ENCODE measurements at places on chromosomes 1 and 21. TPM values are rescaled to one million over a fixed set of nuclear protein-coding genes. Genes with fewer than 3 reads are reported as not detected.
A peak's percentile ranks its signal among the peaks of the same experiment; 100 is the strongest.

- DNase-seq = no peak
Measured at GRCh38 chr1:34213956-34214355, 37.2 kb downstream of the C1orf94 start.

The CRYAA gene
- not detected for total RNA-seq

The TIMM17A gene
- 53.0 TPM for total RNA-seq

- no peak for DNase-seq
Measured at GRCh38 chr21:28132713-28133112, 860.0 kb downstream of the LTN1 start.

DNA sequence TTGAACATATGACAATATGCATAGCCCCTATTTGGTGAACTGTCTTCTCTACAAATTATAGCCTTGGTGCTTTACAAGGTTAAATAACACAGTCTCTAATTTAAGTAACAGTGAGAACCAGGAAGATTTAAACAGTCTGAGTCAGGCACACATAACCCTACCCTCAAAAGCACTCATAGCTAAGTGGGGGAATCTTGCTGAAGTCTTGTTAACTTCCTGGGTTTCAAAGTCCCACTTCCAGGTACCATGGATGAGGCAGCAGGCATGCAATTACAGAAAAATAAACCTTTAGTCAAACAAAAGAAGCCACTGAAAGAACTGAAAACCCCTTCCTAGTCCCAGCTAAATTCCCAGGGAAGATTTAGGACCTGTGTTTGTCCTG is 147.6 kb downstream of the PBX1 start:
- DNase-seq = no peak

The BCAN gene
- total RNA-seq = not detected

DNA sequence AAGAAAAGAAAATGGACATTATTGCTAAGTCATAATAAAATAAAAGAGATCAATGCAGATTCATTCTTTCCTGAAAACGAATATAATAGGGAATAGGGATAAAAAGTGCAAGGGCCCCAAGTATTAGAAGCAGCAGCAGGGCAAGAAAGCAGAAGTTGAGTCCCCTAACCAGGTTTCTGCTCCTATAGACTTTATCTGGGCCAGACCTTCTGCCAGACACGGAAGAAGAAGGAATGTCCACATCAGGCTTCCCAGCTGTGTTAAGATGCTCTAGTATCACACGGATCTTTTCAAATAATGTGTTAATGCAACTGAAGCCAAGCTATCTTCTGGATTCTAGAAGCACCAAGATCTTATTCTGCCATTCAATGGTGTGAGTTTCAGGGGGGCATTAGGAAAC is 26.9 kb downstream of the CD244 start:
- DNase-seq = no peak

- DNase-seq = no peak
Measured at GRCh38 chr1:200075938-200076546, 48.5 kb downstream of the NR5A2 start.

DNA sequence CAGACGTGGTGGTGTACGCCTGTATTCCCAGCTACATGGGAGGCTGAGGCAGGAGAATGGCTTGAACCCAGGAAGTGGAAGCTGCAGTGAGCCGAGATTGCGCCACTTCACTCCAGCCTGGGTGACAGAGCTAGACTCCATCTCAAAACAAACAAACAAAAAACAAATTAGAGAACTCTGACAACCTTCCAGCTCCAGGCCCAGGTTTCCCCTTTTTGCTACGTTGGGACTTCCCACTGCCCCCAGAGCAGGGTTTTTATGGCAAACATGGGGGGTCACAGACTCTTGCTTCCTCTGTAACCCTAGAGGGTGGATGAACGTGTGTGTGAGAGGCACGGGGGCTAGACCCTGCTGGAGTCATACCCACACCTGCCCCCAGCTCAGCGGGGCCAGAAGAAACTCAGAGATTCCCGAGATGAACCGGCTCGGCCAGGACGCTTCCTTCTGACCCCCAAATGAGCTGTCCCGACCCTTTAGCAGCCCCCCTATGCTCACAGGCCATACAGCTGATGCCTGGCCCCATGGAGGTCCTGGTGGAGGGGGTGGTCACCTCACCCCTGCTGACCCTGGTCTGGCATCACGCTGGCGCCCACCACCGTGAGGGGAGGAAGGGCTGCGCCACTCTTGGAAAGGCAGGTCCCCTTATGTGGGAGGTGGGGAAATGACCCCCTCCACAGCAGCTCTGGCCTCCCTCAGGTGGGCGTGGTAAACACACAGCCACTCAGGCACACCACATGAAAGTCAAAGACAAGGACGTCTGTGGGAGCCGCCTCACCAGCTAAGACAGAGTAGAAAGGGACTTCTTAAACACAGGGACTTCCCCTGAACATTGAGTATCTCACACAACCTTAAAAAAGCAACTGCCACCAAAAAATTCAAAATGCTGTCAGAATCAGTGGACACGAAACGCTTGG is 7.1 kb downstream of the GPR157 start:
- no peak for DNase-seq

The PAQR6 gene
- total RNA-seq = 19.0 TPM

- no peak for DNase-seq
Measured at GRCh38 chr21:36542312-36543101, 62.6 kb upstream of the CLDN14 start.

The FCER1G gene
- not detected for total RNA-seq

- no peak for DNase-seq
Measured at GRCh38 chr1:209652121-209652735, at the start of gene LAMB3. Gene LAMB3 (minus strand): TSS chr1:209652425. CDS start chr1:209650944, 1,481 bp downstream.

The DNALI1 gene
- total RNA-seq = 11.6 TPM

GRCh38 chr1:110390096-110390495 is 730 bp downstream of the SLC16A4 start:
- no peak for DNase-seq

DNA sequence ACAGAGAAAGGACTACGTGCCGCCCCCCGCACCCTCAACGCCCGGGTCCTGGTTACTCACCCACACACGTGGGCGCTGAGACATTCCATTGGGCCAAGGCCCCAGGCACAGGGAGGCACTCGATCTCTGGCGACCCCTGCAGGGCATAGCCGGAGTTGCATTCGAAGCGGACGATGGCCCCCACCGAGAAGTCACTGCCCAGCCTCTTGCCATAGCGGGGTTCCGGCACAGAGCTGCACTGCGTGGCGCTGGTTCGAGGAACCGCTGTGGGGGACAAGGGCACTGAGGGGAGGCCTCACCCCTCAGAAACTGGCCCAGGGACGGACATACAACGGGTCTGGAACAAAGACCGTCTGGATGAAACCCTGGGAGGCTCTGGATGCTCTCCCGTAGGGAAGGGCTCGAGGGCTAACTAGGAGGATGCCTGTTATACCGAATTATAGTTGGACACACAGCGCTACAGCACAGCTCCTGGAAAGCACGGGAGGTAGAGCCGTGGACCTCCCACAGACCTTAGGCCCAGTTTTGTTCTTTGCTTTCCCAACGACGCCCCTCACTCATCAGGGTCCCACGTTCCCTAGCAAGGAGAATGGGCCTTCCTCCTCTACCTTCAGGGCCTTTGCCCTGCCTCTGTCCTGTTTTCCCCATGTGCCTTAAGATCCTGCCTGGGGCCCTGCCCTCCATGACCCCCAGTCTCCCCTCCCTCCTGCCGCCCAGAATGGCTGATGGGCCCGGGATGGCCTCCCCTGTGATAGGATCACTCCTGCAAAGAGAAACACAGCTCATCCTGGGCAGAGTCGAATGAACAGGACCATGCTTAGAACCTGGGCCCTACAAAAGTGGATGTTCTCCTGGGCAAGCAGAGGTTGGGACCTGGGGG is 152.8 kb downstream of the ZSCAN20 start:
- no peak for DNase-seq

- DNase-seq = no peak
Measured at GRCh38 chr1:211538287-211538686, 40.7 kb downstream of the SLC30A1 start.

The GFI1 gene
- 0.17 TPM for total RNA-seq

DNA sequence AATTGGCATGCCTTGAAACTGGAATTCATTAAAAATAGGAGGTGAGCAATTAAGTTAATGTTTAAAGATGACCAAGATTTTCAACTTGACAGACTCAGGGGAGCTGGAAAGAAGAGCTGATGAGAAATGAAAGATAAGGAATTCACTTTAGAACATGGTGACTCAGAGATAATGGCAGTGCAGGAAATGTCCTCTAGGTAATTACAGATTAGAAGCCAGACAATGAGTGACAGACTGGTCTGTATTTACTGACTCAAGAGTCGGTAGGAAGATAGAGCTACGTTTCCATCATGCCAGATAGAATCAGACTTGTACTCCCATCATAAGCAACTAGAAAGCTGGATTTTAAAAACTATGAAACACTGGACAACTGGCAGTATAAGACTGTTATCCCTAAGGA is 151.6 kb downstream of the AJAP1 start:
- DNase-seq = no peak

GRCh38 chr1:173733912-173734311 is 19.1 kb downstream of the KLHL20 start:
- DNase-seq = no peak

DNA sequence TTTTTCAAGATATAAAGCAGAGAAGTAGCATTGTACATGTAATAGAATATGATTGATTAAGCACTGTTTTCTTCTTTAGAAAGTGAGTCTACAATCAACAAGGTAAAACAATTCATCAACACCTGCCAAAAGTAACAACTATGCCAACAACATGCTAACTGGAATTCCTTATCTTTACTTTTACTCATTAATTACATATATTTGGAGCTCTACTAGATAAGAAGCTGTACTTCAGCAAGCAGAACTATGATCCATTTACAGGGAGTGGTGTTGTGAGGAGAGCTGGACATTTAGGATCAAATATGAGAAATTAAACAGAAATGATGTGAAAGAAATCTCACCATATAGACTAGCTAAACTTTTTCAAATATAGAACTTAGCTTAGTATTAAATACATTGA is 51.0 kb downstream of the RGS2 start:
- DNase-seq = no peak

DNA sequence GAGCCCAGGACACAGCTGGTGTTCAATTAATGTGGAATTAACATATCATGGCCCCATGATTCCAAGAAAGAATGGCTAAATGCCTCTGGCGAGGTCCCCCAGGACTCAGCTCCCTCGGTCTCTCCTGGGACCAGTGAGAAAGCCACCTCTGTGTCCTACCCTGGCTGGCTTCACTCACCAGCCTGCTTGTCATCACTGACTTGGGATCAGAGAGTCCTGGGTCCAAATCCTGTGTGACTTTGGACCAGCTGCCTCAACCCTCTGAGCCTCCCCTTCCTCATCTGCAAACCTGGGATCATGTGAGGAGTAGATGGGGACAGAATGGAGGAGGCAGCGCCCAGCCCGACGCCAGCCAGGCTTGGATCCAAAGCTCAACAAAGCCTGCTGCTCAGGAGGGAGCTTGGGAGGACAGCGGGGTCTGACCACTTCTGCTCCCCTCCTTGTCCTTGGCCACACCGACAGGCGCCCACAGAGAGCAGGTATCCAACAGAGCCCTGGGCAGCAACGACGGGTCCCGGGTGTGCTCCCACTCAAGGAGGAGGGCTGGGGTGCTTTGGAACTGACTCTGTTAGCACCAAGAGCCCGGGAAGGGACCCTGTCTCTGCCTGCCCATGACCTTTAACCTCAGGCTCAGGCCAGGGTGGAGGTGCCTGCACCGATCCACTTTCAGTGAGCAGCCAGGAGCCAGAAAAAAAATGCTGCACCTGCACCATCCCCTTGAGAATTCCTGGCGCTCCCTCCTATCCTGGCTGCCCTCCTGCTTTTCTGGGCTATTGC is 3.2 kb downstream of the SH2D5 start:
- peak; percentile 66 for DNase-seq

DNA sequence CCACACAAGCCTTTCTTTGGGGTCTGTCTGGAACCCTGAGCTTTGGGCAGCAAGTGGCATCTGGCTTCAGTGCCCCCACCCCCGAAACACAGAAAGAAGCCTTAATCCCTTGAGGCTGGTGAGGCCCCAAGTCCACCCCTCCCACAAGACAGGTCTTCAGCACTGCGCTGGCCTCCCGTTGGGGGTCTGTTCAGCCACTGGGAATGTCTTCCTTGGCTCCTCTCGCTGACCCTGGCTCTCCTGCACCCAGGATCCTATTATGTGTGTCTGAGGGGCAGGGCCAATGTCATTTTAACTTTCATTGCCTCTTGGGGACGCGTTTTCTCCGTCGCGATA is 26.9 kb downstream of the ATP8B2 start:
- DNase-seq = no peak

The MCOLN2 gene
- total RNA-seq = 0.19 TPM

DNA sequence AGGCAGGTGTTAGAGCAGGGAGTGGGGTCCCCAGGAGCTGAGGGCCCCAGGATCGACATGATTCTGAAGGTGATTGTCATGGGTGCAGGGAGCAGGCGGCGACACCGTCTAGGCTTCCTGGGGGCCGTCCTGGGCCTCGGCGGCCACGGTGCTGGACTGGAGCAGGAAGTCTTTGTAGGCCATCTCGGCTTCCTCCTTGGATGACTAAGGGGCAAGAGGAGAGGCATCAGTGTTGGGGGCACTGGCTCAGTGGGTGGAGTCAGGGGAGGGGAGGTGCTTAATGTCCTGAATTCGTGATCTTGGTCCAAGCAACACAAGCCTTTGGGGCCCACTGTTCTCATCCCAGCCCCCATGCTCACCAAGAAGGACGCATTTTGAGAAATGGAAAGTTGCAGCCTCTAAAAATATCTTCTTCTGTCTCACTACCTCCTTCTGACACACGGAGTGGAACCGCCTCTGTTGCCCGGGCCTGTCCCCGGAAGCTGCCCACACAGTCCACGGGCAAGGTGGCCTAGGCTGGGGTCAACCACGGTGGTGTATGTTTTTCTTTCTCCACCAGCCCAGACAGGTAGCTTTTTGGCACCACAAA is 8.6 kb upstream of the FCMR start:
- DNase-seq = no peak

GRCh38 chr1:231194476-231194842 is 32.6 kb downstream of the TRIM67 start:
- no peak for DNase-seq

The CYP4A11 gene
- total RNA-seq = not detected
